AG10803 (cell line): ENCODE measurements at places on chromosomes 1 and 21.

GRCh38 chr21:19523746-19524145 is 1120.2 kb upstream of the TMPRSS15 start:
- no peak for DNase-seq

GRCh38 chr1:151653397-151653796 is 41.5 kb downstream of the SNX27 start:
- peak; percentile 80 for DNase-seq

DNA sequence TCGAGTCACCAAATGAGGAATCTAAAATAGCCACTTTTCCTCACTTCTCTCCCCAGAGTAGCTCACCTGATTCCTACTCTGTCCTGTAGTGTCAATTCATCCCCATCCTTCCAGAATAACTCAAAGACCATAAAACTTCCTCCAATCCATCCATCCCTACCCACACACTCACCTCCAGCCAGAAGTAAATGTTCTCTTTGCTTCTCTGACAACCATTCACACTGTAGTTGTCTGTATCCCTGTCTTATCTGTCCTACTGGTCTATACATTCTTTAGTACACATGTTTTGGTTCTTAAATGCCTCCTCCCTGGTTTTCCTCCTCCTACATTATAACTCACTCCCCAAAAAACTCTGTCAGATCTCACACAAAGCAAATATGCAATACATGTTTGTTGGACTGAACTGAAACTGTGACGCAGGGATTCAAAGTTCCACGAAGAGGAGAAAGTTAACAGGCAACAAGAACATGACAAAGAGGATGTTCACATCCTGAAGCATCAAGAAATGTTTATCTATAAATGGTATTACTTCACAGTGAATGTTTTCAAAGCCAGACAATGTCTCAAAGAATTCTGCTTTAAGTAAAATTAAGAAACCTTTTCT is 11.0 kb downstream of the TP53BP2 start:
- peak; percentile 65 for DNase-seq

DNA sequence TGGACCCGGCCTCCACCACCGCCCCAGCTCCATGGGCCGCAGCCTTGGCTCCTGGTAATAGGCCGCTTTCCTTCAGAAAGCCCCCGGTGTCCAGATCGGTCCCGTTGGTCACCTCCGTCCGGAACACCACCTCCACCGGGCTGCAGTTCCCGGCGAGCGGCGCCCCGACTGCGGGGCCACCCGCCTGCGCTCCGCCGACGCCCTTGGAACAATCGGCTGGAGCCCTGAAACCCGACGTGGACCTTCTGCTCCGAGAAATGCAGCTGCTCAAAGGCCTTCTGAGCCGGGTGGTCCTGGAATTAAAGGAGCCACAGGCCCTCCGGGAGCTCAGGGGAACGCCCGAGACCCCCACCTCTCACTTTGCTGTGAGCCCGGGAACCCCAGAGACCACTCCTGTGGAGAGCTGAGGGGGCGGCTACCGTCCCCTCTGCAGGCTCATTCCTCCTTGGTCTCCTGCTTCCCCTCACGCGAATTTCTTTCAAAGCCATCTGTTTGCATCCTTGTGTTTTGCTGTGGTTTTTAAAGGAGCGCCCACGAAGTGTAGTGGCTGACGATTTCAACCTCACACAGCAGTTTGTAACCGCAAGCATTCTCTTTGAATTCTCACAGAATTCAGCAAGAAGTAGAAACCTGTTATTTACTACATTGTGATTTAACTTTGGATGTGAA is 6.0 kb downstream of the FCRLB start:
- DNase-seq: peak; percentile 93

DNA sequence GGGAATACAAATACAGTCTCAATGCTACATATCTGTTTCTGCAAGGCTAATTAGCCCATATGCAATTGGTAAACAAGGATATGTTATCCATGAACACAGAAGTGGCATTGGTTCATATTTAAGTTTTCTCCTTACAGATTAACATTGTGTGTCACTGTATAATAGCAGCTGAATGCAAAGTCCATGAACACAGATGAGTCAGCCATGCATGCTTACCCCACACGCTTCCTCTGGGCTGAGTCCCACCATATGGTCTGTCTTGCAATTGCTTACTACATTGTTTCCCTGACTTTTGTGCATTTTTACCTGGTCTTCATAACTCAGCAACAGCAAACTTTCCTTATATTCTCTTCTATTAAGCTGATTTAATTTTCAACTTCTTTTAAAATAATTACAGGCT is 41.5 kb upstream of the TSNAX start:
- DNase-seq: peak; percentile 45

DNA sequence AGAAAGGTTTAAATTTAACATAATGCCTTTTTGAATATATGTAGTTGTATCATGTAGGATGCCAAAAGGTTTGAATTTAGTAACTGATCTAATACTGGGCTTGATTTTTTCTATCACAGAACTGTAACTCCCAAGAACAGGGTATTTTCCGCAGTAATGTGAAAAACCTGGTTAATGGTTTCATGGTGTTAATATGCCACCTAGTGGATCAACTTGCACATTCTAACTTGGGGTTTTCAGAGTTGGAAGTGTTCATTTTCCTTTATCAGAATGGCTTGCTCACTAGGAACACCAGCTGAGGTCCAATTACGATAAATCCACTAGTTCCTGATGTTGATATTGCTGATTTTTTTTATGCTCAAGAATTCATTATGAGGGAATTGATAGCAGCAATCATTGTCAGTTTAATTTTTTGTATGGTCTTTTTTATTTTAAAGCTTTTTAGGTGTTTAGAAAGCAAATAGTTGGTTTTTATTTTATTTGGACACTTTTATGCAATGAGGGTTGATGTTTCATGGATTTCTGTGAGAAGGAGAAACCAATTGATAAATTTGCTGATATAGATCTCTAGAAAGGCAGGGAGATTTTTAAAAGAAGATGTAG is 157.2 kb downstream of the PLA2G4A start:
- peak; percentile 56 for DNase-seq

DNA sequence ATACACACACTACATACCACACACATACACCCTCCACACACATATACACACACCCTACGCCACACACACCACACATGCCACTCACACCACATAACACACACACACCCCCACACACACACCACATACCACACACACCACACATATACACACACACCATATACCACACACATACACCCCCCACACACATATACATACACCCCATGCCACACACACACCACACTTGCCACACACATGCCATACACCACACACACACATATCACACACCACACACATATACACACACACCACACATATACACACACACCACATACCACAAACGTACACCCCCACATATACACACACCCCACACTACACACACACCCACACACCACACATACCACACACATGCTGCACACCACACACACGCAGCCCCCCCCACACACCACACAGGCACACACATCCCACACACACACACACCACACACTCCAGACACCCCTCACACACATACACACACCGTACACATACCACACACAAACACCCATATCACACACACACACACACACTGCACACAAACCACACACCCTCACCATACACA is 76.7 kb upstream of the TMPRSS2 start:
- no peak for DNase-seq

DNA sequence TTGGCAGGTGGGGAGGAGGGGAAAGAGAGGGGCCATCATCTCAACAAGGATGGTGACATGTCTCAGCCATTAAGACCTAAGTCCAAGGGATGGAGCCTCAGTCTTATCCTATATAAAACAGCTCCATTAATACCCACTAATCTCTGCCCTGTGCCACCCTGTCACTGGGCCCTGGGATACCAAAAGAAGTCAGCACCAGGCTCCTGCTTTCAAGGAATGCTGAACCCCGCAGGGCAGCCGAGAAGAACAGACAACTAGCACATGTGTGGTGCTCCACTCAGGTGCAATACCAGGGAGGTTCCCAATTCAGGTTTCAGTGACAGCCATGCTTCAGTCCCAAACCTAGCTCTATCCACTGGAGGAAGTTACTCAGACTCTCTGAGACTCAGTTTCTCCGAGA is 128.4 kb downstream of the GRIK3 start:
- no peak for DNase-seq

DNA sequence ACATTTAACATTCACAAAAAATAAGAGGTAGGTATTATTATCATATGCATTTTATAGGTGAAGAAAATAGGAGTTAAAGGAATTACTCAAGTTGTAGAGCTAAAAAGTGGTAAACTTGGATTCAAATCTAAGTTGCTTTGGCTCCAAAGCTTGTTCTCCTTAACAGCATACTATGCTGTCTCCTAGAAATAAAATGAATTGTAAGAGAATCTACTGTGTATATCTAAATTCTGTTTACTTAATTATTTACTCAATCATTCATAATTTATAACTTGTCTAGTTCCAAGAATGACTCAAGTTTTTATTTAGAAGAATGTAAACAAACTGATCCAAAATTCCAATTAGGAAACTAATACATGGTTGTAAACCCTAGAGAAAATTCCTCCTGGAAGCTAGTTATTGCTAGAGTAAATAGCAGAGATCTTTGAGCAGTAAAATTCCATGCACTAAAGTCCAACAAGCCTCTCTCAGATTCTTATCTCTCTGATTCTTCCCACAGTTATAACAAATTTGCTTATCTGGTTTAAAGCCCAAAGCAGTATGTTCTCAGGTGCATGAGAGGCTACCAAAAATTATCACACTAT is 132.5 kb upstream of the DPT start:
- no peak for DNase-seq

DNA sequence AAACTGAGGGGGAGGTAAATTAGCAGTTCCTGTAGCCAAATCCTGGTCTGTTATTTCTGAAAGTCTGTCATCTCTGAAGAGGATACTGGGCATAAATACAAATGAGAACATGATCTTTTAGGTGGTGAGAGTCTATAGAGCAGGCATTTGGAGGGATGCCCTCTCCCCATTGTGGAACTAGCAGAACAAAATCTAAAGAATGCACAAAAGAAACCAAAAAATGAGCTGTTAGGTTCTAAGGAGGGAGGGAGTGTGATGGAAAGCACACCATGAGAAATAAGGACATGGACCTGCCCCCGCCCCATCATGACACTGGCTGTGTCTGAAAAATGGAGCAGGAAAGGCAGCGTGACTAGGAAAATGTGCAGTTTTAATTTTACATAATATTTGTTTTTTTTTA is 262.0 kb downstream of the KIF26B start:
- DNase-seq: peak; percentile 40

DNA sequence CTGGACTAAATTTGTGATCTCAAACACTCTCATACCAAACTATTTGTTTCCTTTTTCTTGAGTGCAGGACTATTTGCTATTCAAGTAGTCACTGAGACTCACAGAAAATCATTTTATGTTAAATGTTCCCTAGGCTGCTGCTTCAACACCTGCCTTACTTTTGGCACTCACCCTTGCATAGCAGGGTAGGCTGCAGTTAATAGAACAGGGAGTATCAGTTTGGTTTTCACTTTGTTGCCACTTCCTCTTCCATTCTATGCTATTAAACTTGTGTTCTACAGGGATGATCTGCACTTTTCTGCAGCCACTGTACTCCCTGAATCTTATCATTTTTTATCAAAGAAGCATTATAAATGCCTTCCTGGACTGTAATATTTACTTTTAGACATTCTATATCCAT is 148.7 kb upstream of the PRMT6 start:
- no peak for DNase-seq

DNA sequence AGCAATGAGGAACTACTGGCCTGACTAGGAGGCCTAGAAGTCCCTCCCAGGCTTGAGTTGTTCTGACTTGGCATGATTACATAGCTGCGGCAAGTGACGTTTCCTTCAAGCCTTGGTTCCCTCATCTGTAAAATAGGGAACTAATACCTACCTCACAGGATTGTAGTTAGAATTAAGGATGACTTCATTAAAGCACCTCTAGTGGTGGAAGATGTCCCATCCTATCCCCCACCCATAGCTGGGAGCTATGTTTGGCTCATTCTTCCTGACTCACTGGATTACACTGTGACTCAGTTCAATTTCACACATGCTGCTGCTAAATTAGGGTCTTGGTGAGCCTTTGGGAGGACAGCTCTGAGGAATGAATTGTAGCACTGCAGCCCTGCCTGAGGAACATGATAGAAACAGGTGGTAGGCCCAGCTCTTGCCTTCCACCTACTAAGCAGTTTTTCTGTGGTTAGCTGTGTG is 6.0 kb upstream of the SHISA4 start:
- peak; percentile 76 for DNase-seq

- peak; percentile 59 for DNase-seq
These were observed 359.3 kb upstream of the RUNX1 start for GRCh38 chr21:35408401-35408800.

DNA sequence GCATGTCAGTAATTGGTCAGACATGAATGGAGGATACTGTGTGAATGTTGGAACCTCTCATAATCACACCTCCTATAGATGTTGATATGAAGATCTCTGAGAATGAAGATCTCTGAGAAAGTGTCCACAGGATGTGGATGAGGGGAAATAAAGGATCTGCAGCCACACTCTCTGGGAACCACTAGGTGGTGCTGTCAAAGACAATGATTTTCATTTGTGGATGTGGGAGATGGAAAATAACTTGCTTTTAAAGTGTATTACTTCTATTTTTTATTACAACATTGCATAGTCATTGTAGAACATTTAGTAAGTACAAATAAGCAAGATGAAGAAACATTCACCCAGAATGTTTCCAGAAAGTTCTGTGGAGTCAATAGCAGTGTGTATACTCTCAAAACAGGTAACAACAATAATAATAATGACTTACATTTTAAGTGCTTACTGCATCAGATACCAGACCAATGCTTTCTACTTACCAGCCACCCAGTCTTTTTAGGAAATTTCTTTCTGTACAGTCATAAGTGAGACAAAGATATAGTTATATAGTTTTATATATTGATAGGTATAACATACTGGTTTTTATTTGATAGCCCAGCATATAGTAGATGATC is 128.2 kb downstream of the ATG4C start:
- peak; percentile 33 for DNase-seq

DNA sequence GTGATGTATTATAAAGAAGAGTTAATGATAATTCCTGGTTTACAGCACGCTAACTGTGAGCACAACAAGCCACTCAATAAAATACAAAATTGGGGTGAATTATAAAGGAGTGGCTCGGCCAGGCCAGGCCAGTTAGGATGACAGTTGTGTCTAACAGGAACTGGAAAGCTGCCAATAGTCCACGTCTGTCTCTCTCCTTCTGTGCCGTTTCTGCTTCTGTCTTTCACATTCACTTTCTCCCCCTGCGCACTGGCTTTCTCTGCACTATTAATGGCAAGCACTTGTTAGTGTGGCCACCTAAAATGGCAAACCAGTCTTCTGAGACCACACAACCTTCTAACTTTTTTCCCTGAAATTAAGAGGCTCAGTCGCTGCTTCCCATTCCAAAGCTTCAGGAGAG is 394.3 kb downstream of the NTNG1 start:
- no peak for DNase-seq

DNA sequence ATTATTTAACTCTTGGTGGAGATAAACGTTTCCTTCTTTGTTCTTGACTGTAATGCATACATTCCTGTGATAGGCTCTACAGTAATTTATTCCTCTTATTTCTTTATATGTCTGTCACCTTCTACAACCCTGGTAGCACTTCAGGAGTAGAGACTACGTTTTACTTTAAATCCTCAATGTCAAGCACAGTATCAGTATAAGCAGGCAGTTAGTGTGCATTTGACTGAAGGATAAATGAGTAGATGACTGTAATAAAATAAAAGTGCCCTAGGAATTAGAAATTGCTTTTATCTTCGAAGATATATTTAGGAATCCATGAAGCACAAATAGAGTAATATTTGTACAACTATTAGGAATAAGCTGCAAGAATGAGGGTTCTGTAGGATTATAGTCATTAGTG is 599.6 kb upstream of the PRMT6 start:
- DNase-seq: no peak
